Inflammatory macrophage (primary cell): ENCODE measurements at places on chromosomes 7 and 10.

DNA sequence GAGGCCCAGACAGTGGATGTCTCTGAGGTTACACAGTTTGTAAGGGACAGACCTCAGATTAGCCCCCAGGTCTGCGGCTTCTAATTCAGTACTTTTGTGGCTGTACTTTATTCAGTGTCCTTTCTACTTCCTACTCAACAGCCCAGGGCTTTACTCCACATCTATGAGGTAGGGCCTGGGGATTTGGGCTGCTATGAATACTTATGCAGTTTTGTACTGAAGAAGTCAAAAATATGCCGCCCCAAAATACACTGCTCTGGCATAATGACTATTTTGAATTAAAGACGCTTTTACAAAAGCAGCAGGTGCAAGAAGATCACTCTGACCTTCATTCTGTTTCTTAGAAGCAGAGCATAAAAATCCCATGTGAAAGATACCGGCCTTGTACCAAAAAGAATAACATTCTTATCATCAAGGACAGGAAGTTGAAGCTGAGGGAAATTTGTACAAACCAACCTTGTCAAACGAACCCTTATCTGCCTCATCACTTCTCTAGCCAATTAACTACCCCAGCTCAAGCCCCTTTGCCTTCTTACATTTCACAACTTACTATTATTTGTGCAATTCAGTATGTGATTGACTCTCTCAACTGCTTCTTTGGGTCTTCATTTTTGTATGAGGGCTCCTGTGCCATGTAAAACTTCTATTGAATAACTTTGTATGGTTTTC lies 26.1 kb upstream of the TRUB1 start:
- no peak for DNase-seq

GRCh38 chr7:1283941-1284742 lies 51.5 kb downstream of the UNCX start:
- no peak for DNase-seq

- no peak for DNase-seq
Observed at GRCh38 chr7:29405891-29406290, 157.7 kb upstream of the PRR15 start.

GRCh38 chr10:69434169-69434568 lies 17.1 kb upstream of the TSPAN15 start:
- DNase-seq = no peak

DNA sequence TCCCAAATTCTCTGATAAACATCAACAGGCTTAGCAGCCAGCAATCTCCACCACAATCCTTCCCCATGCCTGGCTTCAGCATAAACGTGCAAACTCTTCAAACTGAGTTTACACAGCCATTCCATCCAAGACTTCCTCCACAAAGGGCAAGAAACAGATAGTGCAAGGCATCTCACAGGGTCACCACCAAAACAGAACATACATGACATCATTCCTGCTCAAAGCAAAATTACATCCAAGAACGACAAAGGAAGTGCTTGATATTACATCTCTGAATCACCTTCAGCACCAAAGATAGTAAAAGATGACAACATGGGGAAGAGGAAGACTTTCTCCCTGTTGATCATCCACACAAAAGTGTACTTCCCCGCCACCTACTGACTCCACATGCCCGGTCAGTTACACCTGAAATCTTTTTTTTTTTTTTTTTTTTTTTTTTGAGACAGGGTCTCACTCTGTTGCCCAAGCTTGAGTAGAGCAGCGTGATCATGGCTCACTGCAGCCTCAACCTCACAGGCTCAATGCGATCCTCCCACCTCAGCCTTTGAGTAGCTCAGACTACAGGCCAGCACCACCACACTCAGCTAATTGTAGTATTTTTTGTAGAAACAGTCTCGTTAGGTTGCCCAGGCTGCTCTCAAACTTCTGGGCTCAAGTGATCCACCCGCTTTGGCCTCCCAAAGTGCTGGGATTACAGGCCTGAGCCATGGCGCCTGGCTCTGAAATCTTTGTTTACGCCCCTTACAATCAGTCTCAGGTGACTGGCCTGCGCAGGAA lies 127.5 kb downstream of the PARD3 start:
- no peak for DNase-seq

DNA sequence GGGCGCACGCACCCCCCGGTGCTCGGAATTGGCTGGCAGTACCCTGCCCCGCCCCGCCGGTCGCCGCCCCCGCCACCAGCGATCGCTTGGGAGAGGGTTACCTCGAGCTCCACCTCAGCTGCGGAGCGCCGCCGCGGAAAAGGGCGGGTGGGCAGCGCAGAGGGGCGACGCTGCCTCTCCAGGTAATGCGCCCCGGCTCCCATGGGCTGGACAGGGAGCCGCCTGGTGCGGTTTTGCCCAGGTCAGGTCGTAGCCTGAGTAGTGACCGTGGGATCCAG lies 1.3 kb downstream of the PFKFB3 start:
- DNase-seq = peak; percentile 13

DNA sequence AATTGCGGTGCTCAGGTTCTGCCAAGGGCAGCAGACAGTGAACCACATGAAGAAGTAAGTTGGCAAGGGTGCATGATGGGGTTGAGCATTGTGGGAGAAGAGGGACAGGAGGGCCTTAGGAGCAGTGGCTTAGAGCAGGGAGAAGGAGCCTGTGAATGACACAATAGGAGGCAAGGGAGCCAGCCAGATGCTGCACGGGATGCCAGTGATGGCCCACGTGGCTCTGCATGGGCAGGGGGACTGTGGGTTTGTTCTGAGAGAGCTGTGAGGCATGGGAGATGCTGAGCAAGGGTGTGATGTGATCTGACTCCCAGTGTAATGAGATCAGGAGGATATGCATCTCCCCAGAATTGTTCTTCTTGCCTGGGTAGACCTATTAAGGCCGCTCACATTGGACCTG lies 60.9 kb downstream of the C10orf90 start:
- DNase-seq = no peak

DNA sequence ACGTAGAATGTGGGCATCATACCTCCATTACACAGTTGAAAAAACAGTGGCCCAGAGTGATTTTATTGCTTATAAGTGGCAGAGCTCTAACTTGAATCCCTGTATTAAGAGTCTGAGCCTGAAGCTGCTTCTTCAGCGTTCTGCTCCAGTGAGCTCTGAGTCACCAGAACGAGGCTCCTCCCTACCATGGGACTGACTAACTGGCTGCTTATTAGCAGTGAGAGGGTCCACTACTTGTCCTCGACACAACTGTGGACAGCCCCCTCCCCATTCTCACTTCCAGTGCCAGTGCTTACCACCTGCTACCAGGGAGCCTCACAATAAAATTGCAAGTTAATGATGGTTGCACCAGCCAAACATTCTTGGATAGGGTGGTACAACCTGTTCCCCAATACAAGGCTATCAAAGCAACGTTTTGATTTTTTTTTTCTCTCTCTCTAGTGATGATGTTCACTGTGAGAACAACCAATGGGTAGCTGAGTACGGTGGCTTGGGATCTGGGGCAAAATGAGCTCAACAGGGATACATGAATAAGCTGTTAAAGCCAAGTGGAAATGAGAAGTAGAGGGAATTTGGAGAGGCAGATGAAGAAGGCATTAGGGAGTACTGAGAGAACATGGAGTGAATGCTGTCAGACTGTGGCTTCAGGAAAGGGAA lies 2.7 kb upstream of the NRG3 start:
- no peak for DNase-seq

- no peak for DNase-seq
Observed at GRCh38 chr10:5945190-5945509, 32.2 kb downstream of the IL15RA start.

GRCh38 chr7:85489498-85489897 lies 302.6 kb upstream of the SEMA3D start:
- no peak for DNase-seq

DNA sequence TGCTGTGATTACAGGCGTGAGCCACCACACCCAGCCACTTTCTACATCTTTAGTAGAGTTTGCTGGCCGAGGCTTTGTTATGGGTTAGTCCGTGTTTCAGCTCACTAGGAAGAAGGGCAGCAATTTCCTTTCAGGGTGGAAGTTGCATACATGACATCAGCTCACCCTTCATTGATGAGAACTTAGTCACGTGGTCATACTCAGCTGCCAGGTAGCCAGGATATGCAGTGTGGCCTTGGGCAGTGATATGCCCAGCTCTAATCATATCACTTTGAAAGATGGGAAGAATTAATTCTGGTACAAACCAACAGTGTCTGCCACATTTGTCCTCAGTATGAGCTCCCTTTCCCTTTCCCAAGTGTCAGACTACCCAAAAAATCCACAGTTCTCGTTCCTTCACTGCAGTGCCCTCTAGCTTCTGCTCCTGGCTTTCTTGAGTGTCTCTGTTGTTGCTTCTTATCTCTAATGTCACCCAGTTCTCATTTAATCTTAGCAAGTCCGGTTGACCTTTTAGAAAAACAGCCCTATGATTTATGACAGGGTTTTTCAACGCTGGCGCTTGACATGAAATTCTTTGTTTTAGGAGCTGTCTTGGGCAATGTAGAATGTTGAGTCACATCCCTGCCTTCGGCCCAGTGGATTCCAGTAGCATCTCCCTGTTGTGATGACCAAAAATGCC lies 108.7 kb upstream of the ITGB1 start:
- no peak for DNase-seq

DNA sequence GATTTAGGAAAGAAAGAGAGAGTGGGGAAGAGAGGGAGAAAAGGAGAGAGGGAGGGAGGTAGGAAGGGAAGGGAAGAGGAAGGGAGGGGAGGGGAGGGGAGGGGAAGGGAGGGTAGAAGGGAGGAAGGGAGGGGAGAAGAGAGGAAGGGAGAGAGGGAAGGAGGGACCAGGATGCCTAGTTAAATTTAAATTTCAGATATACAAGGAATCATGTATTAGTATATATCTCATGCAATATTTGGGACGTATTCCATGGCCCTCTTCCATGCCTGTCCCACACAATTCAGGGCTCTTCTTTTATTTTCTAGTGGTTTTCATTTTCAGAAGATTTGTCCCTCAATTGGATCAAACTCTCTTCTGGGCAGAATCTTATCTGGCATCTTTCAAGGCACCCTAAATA lies 172.4 kb upstream of the PRR15 start:
- no peak for DNase-seq

- peak; percentile 76 for DNase-seq
Observed at GRCh38 chr7:2950578-2950977, 93.1 kb downstream of the CARD11 start.

GRCh38 chr10:77500754-77501151 lies 136.9 kb downstream of the KCNMA1 start:
- no peak for DNase-seq

GRCh38 chr10:97685395-97685958 lies 1.6 kb downstream of the AVPI1 start:
- peak; percentile 64 for DNase-seq

DNA sequence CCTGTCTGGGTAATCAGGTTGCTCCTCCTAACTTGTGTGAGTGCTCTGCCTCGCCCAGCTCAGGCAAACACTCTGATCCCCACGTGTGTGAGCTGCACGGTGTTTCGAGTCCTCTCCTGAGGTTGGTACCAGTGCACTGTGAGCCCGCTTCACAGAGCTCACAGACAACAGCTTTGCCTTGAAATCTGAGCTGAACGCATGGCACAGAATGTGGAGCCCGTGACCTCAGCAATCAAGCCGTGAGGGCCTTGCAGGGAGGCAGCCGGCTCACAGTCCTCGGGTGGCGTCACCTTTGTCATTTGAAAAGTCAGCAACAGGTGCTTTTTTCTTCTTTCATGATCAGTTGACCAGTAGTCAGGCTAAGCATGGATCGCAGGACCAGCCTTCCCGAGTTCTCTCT lies 60.2 kb upstream of the ADGRA1 start:
- DNase-seq = no peak

GRCh38 chr7:45001138-45001694 lies 1.2 kb downstream of the CCM2 start:
- DNase-seq = no peak

DNA sequence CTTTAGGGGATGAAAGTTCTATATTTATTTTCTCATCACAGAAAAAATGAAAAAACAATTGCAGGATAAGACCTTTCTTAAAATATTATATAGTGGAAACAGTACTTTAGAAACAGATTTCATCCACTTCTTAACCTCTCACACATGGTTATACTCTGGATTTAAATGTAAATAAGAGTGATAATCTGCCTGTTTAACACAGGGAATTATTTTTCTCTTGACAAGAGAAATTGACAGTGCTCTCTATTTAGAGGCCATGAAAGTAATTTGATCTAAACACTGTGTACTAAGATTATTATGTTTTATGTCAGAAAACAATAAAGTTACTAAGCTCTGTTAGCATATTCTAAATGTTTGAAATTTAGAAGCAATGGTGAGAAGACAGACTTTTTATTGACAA lies 88.4 kb downstream of the PHF14 start:
- no peak for DNase-seq

- no peak for DNase-seq
Observed at GRCh38 chr10:86668297-86669165, at the start of gene LDB3. TSS of gene LDB3 (plus strand) at chr10:86668511. CDS start at chr10:86668692, 181 bp downstream.

GRCh38 chr7:34523226-34523918 lies 134.6 kb upstream of the NPSR1 start:
- no peak for DNase-seq

- no peak for DNase-seq
Observed at GRCh38 chr7:36547416-36547815, 157.8 kb downstream of the ANLN start.

DNA sequence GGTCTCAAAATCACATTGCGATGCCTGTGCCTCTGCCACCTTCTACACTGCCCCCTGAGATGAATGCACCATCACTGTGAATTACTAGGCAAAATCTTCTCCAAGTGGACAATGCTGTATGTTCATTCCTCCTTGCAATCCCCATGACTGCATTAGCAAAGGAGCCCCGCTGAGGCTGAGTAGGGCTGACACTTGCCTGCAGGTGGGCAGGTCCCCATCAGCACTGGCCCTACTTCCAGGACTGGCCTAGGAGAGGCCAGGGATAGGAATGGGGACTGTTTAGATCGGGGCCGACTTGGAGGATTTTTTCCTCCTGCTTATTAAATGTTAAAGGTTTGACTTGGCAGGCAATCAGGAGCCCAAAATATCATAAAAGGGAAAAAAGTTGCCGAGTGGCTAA lies 127.0 kb upstream of the TCF7L2 start:
- DNase-seq = no peak

DNA sequence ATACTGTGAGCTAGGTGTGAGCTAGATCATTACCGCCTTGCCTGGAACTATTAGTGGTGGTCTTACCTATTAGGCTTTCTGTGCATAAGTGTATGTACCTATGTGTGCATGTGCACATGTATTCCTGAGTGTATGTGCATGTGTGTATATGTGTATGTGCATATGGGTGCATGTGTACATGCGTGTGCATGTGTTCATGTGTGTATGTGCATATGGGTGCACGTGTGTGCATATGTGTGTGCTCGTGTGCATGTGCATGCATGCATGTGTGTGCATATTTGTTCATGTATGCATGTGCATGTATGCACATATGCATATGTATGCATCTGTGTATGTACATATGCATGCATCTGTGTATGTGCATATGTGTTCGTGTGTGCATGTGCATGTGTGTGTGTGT lies 508.3 kb upstream of the ADARB2 start:
- no peak for DNase-seq

- no peak for DNase-seq
Observed at GRCh38 chr10:49505589-49505988, 33.3 kb downstream of the ERCC6 start.

- no peak for DNase-seq
Observed at GRCh38 chr10:119203006-119203405, 4.4 kb upstream of the GRK5 start.

- DNase-seq = no peak
Observed at GRCh38 chr10:104546336-104546735, 94.8 kb upstream of the SORCS3 start.
